ENCODE measurements at places on chromosomes 1 and 21.
A peak's percentile ranks its signal among the peaks of the same experiment; 100 is the strongest.

GRCh38 chr1:15260418-15261154 lies 13.6 kb downstream of the FHAD1 start:
- no peak for DNase-seq

- DNase-seq: no peak
Observed at GRCh38 chr1:234965111-234965510, 163.5 kb downstream of the TOMM20 start.

GRCh38 chr21:33022828-33023573 lies 2.7 kb upstream of the OLIG2 start:
- DNase-seq: no peak

GRCh38 chr1:59034925-59035324 lies 251.1 kb upstream of the JUN start:
- DNase-seq: no peak

GRCh38 chr1:181174861-181175260 lies 86.4 kb downstream of the IER5 start:
- no peak for DNase-seq

GRCh38 chr1:183882335-183883167 lies 77.6 kb downstream of the RGL1 start:
- no peak for DNase-seq

- no peak for DNase-seq
Observed at GRCh38 chr1:96144636-96145035, 576.9 kb upstream of the PTBP2 start.

- DNase-seq: no peak
Observed at GRCh38 chr1:2046174-2046917, 3.9 kb upstream of the PRKCZ start.

- no peak for DNase-seq
Observed at GRCh38 chr1:5798151-5798730, 194.0 kb downstream of the NPHP4 start.

- no peak for DNase-seq
Observed at GRCh38 chr1:175733722-175734121, 9.7 kb downstream of the TNR start.

GRCh38 chr1:82628887-82629286 lies 828.2 kb downstream of the ADGRL2 start:
- DNase-seq: no peak

- no peak for DNase-seq
Observed at GRCh38 chr1:93443454-93443853, 4.5 kb upstream of the FNBP1L start.

- no peak for DNase-seq
Observed at GRCh38 chr21:21101911-21102310, 103.7 kb downstream of the NCAM2 start.

DNA sequence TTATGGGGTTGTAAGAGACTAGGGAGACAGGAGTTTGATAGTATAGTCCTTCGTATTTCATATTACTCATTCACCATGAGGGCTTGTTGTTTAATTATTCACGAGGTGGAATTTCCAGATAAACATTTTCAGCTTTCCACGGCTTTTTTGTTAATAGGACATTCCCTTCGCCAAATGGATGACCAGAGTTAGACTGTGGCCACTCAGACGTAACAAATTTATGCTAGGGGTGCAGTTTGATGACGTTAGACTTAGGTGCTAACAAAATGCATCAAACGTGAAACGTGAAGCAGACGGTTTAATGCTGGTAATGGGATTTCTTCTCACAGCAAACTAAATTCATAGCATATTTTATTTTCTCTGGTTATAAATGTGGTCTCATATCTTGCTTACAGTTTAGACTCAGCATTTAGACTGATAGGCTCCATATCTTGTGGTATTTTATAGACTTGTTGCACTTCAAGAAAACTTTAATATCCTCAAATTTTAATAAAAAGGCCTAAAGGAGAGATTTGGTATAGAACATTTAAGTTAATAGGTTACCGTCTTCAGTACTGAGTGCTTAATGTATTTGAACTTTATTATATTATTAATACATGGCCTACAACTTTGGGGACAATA lies 2.3 kb downstream of the DHX9 start:
- DNase-seq: no peak

DNA sequence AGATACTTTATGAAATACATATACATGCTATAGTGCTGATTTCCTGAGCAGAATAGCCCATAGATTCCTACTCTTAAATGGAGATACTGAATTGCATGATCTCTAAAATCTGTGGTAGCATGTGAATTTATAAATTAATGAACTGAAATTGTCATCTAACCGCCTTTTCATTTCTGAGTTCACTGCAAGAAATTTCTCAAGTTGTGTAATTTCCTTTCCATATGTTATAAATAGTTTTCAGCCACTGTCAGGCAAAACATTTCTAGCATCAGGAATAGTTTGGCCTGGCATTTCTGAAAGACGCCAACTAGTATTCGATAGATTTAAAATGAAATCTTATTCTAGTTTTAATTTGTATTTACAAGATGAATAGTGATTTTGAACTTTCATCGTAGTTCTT lies 310.1 kb downstream of the USH2A start:
- no peak for DNase-seq

DNA sequence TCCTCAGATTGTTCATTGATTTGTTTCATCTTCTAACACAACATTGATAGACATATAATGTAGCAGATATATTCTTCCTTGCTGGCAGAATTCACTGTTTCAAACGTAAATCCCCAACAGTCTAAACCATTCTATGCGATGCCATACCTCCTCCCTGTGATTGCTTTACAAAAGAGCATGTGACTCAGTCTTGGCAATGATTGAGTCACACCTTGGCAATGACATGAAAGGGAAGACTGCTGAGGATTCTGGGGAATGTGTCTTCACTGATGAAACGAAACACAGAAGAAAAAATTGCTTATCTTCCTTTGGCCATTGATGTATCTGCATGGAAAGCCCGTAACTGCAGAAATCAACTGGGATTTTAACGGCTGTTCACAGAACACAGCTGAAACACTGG lies 409.6 kb upstream of the ZRANB2 start:
- DNase-seq: no peak

DNA sequence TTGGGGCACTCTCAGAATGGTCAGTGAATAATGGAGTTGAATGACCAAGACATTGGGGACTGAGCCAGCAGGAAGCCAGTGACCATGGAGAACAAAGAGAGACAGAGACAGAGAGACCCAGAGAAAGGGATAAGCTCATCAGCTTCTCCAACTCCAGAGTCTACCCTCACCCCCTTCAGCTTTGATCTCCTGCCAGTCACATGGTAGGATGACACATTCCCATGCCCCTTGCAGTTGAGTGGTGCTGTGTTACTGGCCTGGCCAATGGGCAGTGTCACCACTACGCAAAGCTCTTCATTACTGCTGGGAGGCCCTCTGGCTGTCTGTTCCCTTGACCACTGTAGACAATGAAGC lies 643.5 kb downstream of the AJAP1 start:
- no peak for DNase-seq

- DNase-seq: no peak
Observed at GRCh38 chr1:117181630-117182041, 29.1 kb downstream of the VTCN1 start.

DNA sequence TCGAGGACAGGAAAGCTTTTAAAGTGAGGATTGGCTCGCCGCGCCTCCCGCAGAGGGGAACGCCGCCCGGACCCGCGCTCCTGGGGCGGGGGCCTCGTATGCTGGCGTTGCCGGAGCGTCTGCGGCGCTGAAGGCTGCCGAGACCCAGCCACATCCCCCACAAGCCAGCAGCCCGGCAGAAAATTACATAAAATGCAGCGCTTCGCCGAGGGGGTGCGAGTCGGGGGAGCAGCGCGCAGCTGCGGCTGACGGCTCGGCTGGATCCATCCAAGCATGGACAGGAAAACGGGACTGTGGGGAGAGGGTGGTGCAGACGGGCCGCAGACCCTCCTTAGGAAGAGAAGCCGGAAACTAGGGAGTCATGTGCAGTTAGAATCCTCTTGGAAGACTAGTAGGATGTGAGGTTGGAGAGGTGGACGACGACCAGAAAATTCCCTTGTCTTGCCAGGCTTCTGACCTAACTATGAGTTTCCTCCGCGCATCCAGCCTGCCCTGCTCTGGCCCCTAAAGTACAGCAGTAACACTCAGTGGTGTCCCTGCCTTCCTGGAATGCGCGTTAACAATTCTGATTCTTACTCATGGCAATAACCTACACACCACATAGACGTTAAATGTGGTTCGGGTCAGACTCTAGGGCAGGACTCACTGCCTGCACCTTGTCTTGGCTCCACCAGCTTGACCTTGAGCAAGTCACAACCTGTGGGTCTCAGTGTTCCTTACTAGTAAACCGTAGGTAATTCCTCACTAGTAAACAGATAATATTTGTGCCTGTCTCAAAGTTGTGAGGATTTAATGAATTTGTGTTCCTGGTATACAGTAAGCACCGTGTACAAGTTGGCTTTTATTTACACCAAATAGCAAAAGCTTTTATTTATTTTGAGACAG lies 953 bp upstream of the BRWD1 start:
- DNase-seq: peak; percentile 49

DNA sequence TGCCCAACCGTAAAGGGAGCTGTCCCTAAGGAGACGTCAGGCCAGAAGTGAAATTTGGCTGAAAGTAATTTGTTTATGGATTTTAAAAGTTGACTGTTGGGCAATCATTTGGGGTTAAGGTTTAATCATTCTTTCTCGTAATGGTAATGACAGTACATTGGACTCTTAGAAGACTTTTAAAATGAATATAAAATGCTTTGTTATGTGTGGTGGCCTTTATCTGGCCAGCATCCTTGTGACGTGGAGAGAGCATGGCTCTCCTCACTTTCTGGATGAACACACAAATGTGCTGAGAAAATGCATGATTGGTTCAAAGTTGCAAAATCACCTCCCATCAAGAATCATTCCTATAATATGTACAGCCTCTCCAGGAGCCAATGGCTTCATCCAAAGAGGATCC lies 160.2 kb downstream of the DHRS3 start:
- no peak for DNase-seq

DNA sequence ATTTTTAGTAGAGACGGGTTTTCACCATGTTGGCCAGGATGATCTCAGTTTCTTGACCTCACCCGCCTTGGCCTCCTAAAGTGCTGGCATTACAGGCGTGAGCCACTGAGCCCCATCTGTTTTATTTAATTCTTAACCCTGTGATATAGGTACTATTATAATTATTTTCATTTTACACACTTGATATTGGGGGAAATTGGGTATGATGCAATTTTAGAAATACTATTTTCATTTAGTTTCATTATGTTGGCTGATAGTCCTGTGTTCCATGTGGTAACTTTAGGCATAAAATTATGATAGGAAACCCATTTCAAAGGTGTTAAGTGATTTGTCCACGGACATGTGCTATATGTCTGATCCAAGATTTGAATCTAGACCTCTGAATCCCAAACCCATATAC lies 61.1 kb downstream of the SPEN start:
- no peak for DNase-seq

GRCh38 chr1:221097479-221098281 lies 218.4 kb downstream of the HLX start:
- DNase-seq: no peak

DNA sequence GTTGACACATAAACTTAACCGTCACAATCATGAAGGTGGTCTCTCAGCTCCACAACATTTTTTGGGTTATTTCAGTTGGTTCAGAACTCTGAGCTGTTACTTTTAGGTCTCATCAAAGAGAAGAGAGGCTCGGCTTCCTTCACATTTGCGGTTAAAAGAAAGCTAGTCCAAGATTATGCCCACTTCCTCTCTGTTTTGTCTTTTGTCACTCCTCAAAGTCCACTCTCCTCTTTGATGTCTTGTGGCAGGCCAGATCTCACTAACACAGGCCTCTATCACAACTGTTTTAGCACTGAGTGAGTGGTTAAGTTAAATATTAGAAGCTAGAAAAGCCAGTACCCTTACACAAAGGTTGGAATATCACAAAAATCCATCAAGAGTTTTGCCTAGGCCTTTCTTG lies 195.7 kb downstream of the FCRL5 start:
- DNase-seq: no peak

DNA sequence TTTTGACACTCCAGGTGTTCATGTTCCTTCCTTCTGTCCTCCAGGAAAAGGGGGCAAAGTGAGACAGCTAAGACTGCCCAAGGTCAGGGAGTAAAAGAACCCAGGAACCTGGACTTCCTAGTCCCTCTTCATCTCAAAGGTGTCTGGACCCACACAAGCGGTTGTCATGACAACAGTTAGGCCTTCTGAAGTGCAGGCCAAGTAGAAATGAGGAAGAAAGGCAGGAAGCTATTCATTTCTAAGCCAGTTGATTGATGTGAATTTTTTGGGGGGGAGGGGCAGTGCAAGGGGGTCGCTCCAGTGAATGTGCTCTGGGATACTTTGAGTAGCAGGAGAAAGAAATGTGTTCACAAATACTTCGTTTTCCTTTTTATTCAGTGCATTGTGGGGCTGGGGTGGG lies 114.3 kb downstream of the NAV1 start:
- no peak for DNase-seq

GRCh38 chr21:33843216-33843615 lies 72.4 kb downstream of the ATP5PO start:
- no peak for DNase-seq

GRCh38 chr1:231420299-231420958 lies 1.7 kb downstream of the EGLN1 start:
- DNase-seq: no peak

DNA sequence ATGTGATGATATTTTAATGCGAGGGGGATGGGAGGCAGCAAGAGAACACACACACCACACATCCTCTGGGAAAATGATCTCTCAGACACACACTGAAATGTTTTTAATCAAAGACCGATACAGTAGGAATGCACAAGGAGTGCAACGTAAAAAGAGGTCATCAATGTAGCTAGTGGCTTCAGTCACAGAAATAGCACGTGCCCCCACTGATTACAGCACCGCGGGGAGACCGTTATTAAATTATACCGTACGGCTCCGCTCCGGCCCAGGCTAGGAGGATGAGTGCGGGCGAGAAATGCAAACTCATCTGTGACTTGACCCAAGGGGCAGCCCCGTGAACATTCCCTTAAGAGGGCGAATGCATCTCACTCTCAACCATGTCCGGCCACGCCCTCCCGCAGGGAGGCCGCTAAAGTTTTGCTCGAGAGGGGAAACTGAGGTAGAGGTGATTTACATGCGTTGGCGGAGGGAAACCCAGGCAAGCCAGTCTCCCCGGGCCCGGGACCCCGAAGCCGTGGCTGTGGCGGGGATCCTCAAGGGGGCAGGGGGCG lies 552 bp downstream of the UBR4 start:
- DNase-seq: no peak

DNA sequence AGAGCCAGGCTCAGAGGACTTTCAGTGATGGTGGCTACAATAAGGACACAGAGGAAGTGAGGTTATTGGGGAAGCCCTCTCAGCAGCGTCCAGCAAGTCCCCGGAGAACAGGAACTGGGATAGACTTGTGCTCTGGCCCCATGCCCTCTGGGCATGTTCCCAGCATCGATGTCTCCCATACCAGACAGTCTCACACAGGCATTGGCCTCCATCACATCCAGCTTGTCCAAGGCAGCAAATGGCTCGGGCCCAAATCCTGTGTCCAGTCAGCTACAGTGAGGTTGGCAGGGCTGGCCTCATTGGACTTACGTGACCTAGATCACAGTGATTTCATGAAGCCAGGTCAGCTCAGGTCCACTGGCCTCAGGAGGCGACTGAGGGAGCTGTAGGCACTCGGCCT lies 19.6 kb upstream of the TMEM54 start:
- no peak for DNase-seq

GRCh38 chr1:101697072-101697471 lies 299.7 kb downstream of the OLFM3 start:
- DNase-seq: no peak

GRCh38 chr1:52531249-52531872 lies 21.5 kb downstream of the TUT4 start:
- DNase-seq: no peak
